ENCODE measurements at places on chromosomes 6 and 20. TPM values are rescaled to one million over a fixed set of nuclear protein-coding genes. Genes with fewer than 3 reads are reported as not detected.

DNA sequence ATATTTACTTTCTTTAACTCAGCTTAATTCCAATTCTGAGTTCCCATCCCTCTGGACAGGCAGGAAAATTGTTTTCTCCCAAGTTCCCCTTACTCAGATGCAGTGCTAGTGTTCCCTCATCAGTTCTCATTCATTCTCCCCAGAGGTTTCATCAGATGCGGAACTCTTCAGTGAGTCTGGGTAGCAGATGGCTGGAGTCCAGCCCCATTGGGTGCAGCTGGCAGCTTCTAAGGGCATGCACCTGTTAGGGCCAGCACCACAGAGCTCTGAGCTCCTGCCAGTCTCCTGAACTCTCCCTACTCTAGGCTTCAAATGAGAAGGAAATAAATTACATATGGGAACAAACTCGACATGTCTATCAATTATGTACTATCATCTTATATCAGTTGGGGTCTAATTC is 76.6 kb downstream of the SOD2 start:
- H3K36me3 ChIP-seq, result no peaks in the 10 kb centered on the region
- DNase-seq, result no peak
- no peaks in the 10 kb centered on the region for H3K27me3 ChIP-seq
- no peak overlapping the region for H3K4me3 ChIP-seq
- H3K27ac ChIP-seq, result no peak overlapping the region

DNA sequence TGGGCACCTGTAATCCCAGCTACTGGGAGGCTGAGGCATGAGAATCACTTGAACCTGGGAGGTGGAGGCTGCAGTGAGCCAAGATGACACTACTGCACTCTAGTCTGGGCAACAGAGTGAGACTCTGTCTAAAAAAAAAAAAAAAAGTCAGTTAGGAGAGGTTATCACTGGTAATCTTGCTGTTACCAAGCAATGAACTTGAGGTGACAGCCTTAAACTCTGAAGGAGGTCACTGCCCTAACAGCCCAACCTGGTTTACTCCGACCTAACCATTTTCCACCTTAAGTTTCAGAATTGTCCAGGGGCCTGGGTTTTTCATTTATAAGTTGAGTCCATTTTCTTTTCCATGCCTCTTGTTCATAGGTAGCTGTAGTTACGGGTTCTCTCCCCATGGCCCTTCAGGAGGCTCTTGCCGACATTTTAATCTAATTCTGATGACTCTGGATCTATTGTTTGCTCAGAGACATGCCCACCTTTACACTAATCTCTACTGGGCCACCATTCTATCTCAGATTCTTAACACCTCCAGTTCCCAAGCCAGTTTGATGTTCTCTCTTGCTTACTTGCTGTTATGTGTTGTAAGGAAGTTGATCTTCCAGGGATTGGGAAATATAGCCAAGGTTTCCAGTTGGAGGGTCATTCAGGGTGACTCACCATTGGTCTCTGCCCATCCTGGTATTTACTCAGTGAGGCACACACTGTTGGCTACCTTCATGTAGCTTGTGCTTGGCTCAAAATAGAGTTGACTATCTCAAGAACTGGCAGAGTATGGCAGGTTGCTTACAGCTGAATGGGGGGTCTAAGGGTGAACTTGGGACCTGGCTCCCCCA is 29.1 kb downstream of the SHLD1 start:
- H3K27ac ChIP-seq, result no peak overlapping the region
- no peak overlapping the region for H3K4me3 ChIP-seq
- no peaks in the 10 kb centered on the region for H3K27me3 ChIP-seq
- H3K36me3 ChIP-seq, result peaks cover 25% of the 10 kb centered on the region
- DNase-seq, result no peak
- H3K4me1 ChIP-seq, result no peaks in the 10 kb centered on the region

DNA sequence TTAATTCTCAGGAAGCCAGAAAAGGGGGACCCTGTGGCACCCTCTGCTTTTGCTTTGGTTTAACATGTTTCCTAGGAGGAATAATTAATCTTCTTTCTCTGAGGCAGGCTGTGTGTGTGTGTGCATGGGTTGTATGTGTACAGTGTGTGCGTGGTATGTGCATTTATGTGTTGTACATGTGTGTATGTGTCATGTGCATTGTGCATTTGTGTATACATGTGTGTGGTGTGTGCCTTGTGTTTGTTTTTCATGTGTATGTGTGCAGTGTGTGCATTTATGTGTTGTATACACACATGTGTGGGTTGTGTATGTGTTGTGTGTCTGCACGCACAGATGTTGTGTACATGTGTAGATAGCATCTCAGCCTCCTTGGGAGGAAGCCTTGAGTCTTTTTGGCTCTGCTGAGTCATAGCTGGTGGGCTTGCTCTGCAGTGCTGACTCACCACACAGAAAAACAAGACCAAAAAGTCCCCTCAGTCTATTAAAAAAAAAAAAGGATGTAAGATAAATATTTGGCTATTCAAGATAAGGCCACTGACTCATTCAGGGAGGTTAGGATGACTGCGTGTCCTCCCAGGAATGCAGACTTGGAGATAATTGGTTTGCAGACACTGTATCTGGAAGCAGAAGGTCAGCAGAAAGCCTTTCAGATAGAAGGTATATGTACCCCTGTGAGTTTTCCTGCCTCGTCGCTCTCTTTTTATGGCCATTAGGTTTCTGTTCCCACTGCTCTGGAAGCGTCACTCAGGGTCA is 58.6 kb downstream of the SYNJ2 start:
- H3K4me1 ChIP-seq, result no peaks in the 10 kb centered on the region
- no peak overlapping the region for H3K4me3 ChIP-seq
- H3K27ac ChIP-seq, result no peak overlapping the region
- peaks cover 7% of the 10 kb centered on the region for H3K36me3 ChIP-seq
- H3K27me3 ChIP-seq, result no peaks in the 10 kb centered on the region
- DNase-seq, result no peak

- DNase-seq, result no peak
- no peak overlapping the region for H3K27ac ChIP-seq
- H3K4me3 ChIP-seq, result no peak overlapping the region
- peaks cover 4% of the 10 kb centered on the region for H3K4me1 ChIP-seq
- H3K27me3 ChIP-seq, result no peaks in the 10 kb centered on the region
- no peaks in the 10 kb centered on the region for H3K36me3 ChIP-seq
Measured at GRCh38 chr6:1287103-1287591, 24.8 kb upstream of the FOXQ1 start.

DNA sequence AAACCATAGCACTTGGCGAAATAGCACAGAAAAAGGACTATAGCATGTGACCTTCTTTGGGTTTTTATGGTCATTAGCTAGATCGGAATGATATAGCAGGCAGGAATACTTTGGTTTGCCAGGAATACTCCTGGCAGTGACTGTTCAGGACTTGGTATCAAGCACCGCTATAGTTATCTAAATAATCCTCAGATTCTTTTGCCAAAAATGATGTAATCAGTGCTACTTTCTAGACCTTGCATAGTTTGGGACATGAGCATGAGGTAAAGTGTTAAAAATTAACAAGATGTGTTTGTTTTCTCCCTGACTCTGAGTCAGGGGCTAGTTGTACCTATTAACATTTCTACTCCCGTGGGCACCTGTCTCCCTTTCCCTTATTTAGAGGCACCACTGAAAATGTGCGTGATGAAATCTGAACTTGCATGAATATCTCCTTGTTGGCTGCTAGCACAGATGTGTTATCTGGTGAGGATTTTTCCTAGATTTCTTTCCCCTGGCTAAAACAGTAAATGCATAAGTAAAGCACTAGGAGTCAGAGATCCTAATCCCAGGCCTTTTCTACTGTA is 511.0 kb downstream of the CDKAL1 start:
- no peaks in the 10 kb centered on the region for H3K36me3 ChIP-seq
- no peaks in the 10 kb centered on the region for H3K4me1 ChIP-seq
- H3K4me3 ChIP-seq, result no peak overlapping the region

GRCh38 chr6:84696166-84696565 is 68.2 kb downstream of the TBX18 start:
- H3K36me3 ChIP-seq, result no peaks in the 10 kb centered on the region
- no peaks in the 10 kb centered on the region for H3K27me3 ChIP-seq

ZFAND3 gene
- 90.1 TPM for total RNA-seq

KCNB1 gene
- not detected for total RNA-seq
